ENCODE measurements at places on chromosomes 7 and 10.

DNA sequence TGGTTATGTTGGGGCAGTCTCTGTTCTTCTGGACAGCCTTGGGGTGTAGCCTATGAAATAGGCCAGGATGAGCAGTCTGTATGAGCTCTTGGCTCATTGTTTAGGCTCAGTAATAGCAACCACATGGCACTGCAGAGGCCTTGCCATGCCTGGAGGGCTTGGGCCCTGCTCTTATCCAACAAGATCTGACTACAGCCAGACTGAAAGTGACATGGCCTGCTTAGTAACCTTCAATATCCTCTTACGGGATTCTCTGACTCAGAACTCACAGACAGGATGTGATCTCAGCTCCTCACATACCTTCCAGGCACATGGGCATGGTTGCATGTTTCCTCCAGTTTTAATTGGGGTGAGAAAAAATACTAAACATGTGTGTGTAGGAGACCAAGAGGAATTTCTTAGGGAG lies 289.3 kb downstream of the PTEN start:
- DNase-seq, result no peak

- DNase-seq, result peak; percentile 8
Observed at GRCh38 chr7:95687759-95688343, 84.5 kb upstream of the DYNC1I1 start.

DNA sequence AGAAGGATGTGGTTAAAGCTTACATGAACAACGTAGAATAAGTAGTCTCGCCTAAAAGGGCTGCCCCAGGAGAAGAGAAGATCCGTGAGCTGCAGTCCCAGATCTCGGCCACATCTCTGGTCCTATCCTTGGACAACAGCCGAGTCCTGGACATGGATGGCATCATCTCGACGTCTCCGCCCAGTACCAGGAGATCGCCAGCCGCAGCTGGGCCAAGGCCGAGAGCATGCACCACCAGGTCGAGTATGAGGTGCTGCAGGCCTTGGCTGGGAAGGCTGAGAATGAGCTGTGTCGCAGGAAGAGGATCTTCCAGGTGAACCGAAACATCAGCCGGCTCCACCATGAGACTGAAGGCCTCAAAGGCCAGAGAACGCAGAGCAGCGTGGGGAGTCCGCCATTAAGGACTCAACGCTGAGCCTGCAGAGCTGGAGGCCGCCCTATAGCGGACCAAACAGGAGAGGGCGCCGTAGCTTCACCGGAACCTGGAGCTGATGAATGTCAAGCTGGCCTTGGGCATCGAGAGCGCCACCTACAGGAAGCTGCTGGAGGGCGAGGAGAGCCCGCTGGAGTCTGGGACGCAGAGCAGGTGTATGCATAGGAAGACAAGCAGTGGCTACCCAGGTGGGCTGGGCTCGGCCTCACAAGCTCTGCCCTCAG lies 22.2 kb downstream of the LIPK start:
- DNase-seq, result no peak

GRCh38 chr10:53697038-53697437 lies 924.5 kb upstream of the MBL2 start:
- DNase-seq, result no peak

- DNase-seq, result no peak
Observed at GRCh38 chr10:77592946-77593636, 44.5 kb downstream of the KCNMA1 start.

GRCh38 chr7:140638173-140638791 lies 2.3 kb downstream of the DENND2A start:
- no peak for DNase-seq

DNA sequence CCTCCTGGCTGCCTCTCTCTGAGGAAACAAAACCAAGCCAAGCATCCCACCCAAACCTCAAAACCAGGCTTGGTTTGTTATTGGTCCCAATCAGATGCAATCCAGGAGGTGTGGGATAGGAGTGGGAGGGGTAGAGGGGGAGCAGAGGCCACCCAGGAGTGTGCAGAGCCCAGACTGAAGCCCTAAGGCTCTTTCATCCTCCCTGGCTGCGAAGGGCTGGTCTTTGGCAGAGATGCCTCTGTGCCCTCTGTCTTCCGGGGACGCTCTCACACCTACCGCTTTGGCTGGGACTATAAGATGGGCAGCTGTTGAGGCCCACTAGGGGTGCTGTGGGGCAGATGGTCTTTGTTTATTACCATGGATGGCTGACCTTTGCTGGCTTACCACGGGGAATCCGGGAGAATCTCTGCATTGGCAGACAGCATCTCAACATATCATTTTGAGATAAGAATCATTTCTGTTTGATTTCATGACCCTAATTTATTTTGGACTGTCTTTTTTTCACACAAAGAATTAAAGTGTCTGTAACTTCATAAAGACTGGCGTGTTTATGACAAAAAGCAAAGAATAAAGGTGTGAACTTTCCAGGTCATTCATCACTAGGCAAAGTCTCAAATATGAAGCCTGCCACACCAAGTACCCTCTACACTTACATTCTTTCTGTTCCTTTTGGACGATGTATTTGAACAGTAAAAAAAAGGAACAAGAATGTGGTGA lies 6.5 kb upstream of the DENND2A start:
- peak; percentile 83 for DNase-seq

GRCh38 chr10:108689891-108690290 lies 1233.4 kb downstream of the XPNPEP1 start:
- no peak for DNase-seq

GRCh38 chr10:112841549-112841948 lies 108.5 kb upstream of the TCF7L2 start:
- DNase-seq, result no peak

DNA sequence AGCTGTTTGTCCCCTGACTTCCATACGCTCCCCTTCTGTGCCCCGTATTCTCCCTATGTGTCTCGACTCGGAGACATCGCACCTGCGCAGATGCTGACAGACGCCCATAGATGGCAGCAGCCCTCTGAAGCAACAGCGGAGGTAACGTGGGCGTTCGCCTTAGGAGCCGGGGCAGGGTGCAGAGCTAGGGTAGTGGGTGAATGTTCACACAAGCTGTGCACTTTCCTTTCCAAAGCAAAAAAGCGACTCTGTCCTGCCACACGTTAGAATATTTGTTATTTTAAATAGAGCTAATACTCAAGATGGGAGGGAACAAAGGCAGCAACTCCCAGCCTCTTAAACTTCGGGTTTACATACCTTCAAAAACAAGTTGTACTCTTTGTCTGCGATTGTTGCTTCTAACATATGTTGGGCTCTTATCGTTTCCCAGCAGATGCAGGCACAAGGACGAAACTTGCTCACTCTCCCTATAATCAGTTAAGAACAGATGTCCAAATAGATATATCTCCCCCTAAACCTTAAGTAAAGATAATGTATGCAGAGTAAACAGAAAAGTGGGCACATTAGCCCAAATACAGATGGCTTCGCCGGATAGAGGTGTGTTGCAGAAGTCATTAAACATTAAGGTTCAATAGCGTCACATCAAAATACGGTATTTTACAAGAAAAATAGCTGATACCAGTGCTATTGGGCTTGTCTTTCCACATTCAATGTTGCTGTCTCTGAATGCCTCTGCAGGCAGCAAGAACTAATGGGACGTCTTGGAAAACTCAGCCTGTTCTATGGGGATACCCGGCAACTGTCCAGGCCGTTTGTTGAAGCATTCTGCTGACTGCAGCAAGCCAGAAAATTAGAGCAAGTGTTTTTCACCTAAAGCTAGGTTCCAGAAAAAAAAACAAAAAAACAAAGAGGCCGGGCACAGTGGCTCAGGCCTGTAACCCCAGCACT lies 340.3 kb upstream of the PRKCQ start:
- DNase-seq, result no peak

GRCh38 chr7:38220452-38220851 lies 42.4 kb downstream of the STARD3NL start:
- DNase-seq, result no peak
